ENCODE measurements at places on chromosomes 7 and 10. TPM values are rescaled to one million over a fixed set of nuclear protein-coding genes. Genes with fewer than 3 reads are reported as not detected.

TACC2 gene
- total RNA-seq = 400 TPM

CNTNAP2 gene
- total RNA-seq = 0.99 TPM

SFTPD gene
- total RNA-seq = 0.49 TPM

COL26A1 gene
- not detected for total RNA-seq

ALOX5 gene
- 3.2 TPM for total RNA-seq

EZH2 gene
- 0.99 TPM for total RNA-seq

All from left ventricle myocardium inferior (tissue), 1 donor.